Lower lobe of right lung (tissue), 2 donors: ENCODE measurements at places on chromosomes 3 and 15. TPM values are rescaled to one million over a fixed set of nuclear protein-coding genes. Genes with fewer than 3 reads are reported as not detected.

Gene GNAT1
- not detected for total RNA-seq

Gene GOLGA8S
- total RNA-seq: 0.53 TPM

Gene AAGAB
- total RNA-seq: 24.9 TPM

Gene ARHGEF3
- 48.0 TPM for total RNA-seq

Gene LRTM1
- total RNA-seq: not detected

Gene LDHAL6B
- not detected for total RNA-seq

DNA sequence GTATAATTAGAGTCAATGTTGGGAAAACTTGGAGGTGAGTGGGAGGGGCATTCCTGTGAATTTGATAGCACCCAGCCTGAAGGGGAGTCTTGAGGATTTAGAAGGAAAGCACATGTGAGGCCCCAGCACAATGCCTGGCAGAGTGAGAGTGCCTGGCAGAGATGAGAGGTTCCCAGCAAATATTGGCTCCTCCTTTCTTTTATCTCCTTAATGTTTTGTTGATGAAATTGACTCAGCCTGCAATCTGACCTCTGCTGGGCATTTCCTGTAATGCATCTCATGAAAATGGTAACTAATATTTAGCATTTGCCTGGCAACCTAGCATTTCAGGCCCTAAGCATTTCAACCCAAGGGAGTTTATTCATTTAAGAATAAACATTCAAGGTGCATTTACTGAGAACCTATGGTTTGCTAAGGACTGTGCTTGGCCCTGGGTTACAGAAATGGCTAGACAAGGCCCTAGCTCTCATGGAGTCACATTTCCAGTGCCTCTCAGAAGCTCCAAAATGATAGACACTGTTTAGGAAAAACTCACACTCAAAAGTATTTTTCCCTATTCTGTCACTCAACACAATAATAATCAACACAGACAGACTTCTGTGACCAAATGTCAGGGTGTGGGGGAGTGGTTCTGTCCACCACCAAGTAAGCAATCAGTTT lies 19.0 kb downstream of the PDHB start:
- no peak for DNase-seq
- H3K36me3 ChIP-seq: peaks cover 36% of the 10 kb centered on the region
- peak overlapping the region; percentile 25 for H3K27ac ChIP-seq
- peaks cover 11% of the 10 kb centered on the region for H3K4me1 ChIP-seq

DNA sequence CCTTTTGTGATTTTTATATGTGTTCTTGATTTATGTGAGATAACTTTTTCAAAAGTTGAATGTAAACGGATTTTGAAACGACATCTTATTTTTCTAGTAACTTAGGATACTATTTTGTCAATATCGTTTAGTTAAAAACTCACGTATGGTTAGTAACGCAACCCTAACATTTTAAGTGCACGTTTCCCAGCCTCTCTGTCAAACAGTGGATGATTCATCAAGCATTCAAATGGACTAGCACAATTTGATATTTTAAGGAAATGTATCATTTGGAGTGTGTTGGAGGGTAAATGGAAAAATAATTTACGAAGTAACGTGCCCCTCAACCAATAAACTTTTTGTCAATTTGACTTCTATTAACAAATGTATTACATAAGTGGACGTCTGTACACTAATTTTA lies 23.3 kb downstream of the RTP3 start:
- no peak overlapping the region for H3K4me3 ChIP-seq
- H3K4me1 ChIP-seq: no peaks in the 10 kb centered on the region
- no peak for DNase-seq

DNA sequence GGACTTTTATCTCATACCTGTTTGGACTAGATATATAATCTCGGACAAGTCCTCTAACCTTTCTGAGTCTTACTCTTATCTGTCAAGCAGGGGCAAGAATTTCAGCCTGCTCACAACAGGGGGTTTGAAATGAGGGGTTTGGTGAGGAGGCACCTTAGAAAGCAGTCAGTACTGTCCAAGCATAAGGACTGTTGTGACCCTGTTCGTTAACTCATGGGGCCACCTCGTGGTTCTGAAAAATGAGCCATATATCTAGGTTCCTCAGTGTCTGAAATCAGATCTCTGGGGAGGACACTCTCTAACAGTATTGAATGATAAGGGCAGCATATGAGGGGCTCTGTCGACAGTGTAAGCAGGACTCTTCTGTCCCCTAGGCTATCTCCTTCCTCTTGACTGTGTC lies 7.2 kb upstream of the TIMP4 start:
- H3K4me3 ChIP-seq: no peak overlapping the region
- H3K36me3 ChIP-seq: no peaks in the 10 kb centered on the region
- no peaks in the 10 kb centered on the region for H3K27me3 ChIP-seq
- H3K4me1 ChIP-seq: no peaks in the 10 kb centered on the region

GRCh38 chr3:36443028-36443686 lies 62.9 kb downstream of the STAC start:
- H3K27ac ChIP-seq: no peak overlapping the region
- no peaks in the 10 kb centered on the region for H3K36me3 ChIP-seq
- no peaks in the 10 kb centered on the region for H3K4me1 ChIP-seq
- no peak for DNase-seq

DNA sequence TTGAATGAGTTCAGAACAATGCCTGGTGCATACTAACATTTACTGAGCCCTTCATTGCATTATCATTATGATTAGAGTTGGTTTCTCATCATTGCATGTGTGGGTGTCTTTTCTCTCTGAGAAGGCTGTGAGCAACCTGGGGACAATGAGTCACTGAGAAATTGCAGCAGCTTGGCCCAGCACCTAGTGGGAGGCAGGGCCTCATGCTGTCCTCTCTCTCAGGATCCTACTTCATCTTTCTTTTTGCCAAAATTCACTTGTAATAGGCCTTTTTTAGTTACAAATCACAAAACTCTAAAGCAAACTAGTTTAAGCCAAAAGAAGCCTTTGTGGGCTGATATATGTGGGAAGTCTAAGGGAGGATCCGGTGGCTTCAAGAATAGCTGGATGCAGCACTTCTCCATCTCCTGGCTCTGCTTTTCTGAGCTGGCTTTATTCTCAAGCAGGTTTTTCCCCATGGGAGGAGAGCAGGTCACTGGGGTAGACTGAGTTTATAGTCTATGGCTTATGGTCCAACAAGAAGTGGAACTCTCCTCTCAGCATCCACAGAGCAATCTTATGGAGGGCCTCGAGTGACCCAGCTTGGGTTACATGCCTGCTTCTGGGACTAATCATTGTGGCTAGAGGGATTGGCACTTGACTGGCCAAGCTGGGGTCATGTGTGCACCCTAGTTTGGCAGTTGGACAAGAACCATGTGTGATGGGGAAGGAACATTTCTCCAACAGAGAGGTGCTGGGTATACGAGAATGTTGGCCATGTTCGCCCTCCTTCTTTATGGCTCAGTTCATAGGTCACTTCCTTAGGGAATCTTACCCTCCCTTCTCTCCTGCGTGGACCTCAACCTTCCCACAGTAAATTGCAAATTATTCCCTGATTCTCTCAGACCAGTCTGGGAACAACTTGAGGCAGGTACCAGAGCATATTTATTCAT lies 8.7 kb upstream of the CAMK1 start:
- DNase-seq: no peak
- peaks cover 37% of the 10 kb centered on the region for H3K36me3 ChIP-seq
- H3K4me1 ChIP-seq: peaks cover 26% of the 10 kb centered on the region
- H3K4me3 ChIP-seq: no peak overlapping the region

- no peak for DNase-seq
- no peak overlapping the region for H3K27ac ChIP-seq
- no peak overlapping the region for H3K4me3 ChIP-seq
- H3K36me3 ChIP-seq: no peaks in the 10 kb centered on the region
- H3K4me1 ChIP-seq: no peaks in the 10 kb centered on the region
- H3K27me3 ChIP-seq: no peaks in the 10 kb centered on the region
Observed at GRCh38 chr3:59992578-59992977, 942.8 kb upstream of the CFAP20DC start.

- no peaks in the 10 kb centered on the region for H3K27me3 ChIP-seq
- H3K27ac ChIP-seq: no peak overlapping the region
- DNase-seq: no peak
- no peak overlapping the region for H3K4me3 ChIP-seq
Observed at GRCh38 chr3:182925330-182925943, 54.9 kb downstream of the DCUN1D1 start.

GRCh38 chr3:37243820-37244748 lies 69.7 kb upstream of the LRRFIP2 start:
- H3K4me3 ChIP-seq: peak overlapping the region; percentile 90
- H3K27me3 ChIP-seq: no peaks in the 10 kb centered on the region
- peak; percentile 88 for DNase-seq
- H3K4me1 ChIP-seq: peaks cover 54% of the 10 kb centered on the region
- H3K27ac ChIP-seq: peak overlapping the region; percentile 96

- H3K27me3 ChIP-seq: no peaks in the 10 kb centered on the region
- no peaks in the 10 kb centered on the region for H3K36me3 ChIP-seq
- peaks cover 41% of the 10 kb centered on the region for H3K4me1 ChIP-seq
- H3K4me3 ChIP-seq: peak overlapping the region; percentile 89
Observed at GRCh38 chr15:90184786-90185704, 16.1 kb upstream of the SEMA4B start.

GRCh38 chr15:44101944-44102343 lies 93.1 kb downstream of the FRMD5 start:
- H3K4me1 ChIP-seq: no peaks in the 10 kb centered on the region
- H3K27me3 ChIP-seq: no peaks in the 10 kb centered on the region
- no peaks in the 10 kb centered on the region for H3K36me3 ChIP-seq
- no peak overlapping the region for H3K4me3 ChIP-seq
- no peak for DNase-seq

DNA sequence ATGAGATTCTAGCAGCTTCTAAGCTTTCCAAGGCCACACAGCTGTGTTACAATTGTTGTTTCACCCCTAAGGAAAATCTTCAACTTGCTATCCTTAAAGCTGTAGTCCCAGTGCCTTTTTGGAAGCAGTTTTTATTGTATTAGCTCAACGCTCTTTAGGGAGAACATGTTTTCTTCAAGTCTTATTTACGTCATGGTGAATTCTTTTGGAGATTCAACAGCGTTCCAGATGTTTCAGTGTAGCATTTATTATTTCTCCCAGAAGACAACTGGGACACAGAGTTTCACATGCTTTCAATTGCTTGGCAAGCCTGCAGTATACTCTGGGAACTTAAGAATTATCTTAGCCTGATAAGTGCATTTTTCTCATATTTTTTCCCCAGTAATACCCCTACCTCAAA lies 888.3 kb downstream of the PLOD2 start:
- DNase-seq: no peak
- no peaks in the 10 kb centered on the region for H3K27me3 ChIP-seq
- H3K27ac ChIP-seq: no peak overlapping the region
- no peak overlapping the region for H3K4me3 ChIP-seq
- no peaks in the 10 kb centered on the region for H3K36me3 ChIP-seq

DNA sequence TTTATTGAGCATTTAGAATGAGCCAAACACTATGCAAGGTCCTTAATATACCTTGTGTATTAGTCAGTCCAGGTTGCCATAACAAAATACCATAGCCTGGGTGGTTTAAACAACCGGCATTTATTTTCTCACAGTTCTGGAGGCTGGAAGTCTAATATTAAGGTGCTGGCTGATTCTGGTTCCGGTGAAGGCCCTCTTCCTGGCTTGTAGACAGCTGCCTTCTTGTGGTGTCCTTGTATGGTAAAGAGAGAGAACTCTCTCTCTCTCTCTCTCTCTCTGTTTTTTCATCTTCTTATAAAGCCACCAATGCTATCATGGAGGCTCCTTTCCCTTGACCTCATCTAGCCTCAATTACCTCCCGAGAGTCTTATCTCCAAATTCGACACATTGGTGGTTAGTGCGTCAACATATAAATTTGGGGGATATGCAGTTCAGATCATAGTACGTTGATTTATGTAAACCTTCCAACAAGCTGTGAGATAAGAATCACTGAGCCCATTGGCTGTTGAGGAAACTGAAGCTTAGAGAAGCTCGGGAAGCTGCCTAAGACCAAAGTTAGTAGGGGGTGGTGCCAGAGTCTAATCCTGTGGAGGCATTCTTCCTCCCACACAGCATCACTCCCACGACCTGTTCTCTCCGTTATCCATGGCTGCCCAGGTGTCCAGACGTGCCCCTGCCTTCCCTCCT lies 298.0 kb upstream of the PROK2 start:
- H3K4me1 ChIP-seq: peaks cover 18% of the 10 kb centered on the region
- H3K36me3 ChIP-seq: no peaks in the 10 kb centered on the region
- no peak overlapping the region for H3K27ac ChIP-seq
- DNase-seq: no peak
- H3K4me3 ChIP-seq: no peak overlapping the region
- no peaks in the 10 kb centered on the region for H3K27me3 ChIP-seq

DNA sequence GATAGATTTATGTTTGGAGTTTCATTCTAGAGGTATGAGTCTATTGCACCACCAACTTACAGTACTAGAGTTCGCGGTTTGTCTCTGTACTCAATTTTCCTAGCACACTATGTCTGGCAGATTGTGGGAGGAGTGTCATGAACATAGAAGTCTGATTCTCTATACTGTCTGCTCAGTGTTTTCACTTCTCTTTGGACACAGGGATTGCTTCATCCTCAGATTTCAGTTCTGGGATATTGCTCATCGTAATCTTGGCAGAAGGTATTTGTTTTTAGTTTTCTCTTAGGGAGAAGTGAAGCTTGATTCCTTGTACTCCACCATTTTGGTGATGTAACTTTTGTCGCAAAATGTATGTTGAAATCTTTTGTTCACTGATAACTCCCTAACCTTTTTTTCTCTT lies 27.8 kb upstream of the AZI2 start:
- no peak overlapping the region for H3K4me3 ChIP-seq
- H3K27ac ChIP-seq: no peak overlapping the region
- no peaks in the 10 kb centered on the region for H3K27me3 ChIP-seq
- H3K4me1 ChIP-seq: no peaks in the 10 kb centered on the region
- no peaks in the 10 kb centered on the region for H3K36me3 ChIP-seq

DNA sequence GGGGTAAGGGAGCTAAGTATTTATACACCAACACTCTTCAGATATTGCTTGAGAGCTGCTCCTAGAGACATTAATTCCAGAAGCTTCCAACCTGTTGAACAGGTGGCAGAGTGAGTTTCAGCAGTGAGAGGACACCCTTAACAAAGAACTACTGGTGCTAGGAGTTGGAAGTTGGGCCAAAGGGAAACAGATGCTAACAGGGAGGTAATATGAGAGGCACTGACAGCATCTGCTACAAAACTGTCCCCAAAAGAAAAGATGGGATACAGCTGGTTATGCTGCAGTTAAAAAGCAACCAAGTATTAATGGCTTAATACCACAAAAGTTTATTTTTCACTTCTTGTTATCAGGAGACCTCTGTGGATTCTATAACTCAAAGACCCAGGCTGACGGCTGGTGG lies 104.5 kb upstream of the SATB1 start:
- no peak for DNase-seq
- H3K4me1 ChIP-seq: no peaks in the 10 kb centered on the region
- no peak overlapping the region for H3K4me3 ChIP-seq
- H3K27ac ChIP-seq: no peak overlapping the region
- no peaks in the 10 kb centered on the region for H3K27me3 ChIP-seq
- H3K36me3 ChIP-seq: no peaks in the 10 kb centered on the region

- H3K4me3 ChIP-seq: peak within 1 kb of the TSS; percentile 44
- no peak for DNase-seq
- H3K27ac ChIP-seq: no peak within 1 kb of the TSS
- H3K27me3 ChIP-seq: no peaks in the 10 kb centered on the region
- H3K36me3 ChIP-seq: no peaks in the 10 kb centered on the region
Observed at GRCh38 chr3:178536211-178537079, at the start of gene KCNMB2. Gene KCNMB2 (plus strand): TSS chr3:178536436.
